ENCODE measurements at places on chromosomes 12 and 14.
A peak's percentile ranks its signal among the peaks of the same experiment; 100 is the strongest.

GRCh38 chr12:41772478-41772877 is 372.2 kb downstream of the GXYLT1 start:
- no peak for DNase-seq

DNA sequence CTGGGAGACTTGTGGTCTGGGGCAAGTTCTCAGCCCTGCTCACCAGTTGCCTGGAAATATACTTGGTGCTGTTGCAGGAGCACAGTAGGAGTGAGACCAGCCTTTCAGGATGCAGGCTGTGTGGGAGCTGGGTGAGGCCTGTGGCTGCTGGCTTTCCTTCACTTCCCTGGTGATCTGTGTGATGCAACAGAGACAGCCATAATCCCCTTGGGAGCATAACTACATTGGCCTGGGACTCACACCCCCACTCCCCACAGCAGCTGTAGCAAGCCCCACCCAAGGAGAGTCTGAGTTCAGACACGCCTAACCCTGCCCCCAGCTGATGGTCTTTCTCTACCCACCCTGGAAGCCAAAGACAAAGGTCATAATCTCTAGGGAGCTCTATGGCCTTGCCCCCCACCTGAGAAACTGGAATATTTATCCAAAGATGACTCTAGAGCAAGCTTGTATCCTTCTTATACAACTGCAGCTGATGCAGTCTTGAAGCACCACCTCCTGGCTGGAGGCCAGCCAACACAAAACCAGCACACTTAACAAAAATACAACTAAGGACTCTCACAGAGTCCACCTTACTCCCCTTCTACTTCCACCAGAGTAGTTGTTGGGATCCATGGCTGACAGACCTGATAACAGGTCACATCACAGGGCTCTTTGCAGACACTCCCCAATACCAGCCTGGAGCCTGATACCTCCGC is 190.4 kb upstream of the CPNE8 start:
- no peak for DNase-seq

GRCh38 chr14:29054119-29054518 is 287.5 kb downstream of the FOXG1 start:
- no peak for DNase-seq

GRCh38 chr12:125299840-125300239 is 234.6 kb downstream of the AACS start:
- no peak for DNase-seq

- no peak for DNase-seq
Measured at GRCh38 chr14:101775826-101776225, 14.3 kb downstream of the PPP2R5C start.

GRCh38 chr14:105863296-105864108 is 337.1 kb downstream of the TMEM121 start:
- no peak for DNase-seq

DNA sequence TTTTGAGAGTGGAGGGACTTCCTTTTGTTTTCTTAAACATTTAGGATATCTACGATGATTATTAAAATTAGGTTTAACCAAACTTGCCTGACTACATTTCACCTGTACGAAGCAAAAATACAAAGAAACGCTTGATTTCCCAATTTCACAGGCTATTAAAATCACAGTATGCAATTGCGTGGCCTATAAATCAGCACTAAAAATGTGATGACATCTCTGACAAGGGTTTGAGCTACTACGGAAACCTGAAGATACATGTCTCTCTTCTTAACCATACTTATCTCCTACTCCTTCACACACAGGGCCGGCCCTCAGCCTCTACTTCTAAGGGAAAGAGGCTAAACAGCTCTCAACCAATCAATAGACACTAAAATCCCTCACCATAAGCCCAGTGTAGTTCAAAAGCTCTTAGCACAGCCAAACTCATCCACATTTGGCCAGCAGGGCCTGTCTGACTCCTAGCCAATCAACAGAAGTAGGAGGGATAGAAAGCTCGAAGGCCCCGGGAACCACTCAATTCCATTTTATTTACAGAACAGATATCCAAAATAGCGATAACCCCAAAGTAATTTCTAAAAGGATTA is 137.3 kb downstream of the FOXN3 start:
- DNase-seq: peak; percentile 81

- no peak for DNase-seq
Measured at GRCh38 chr14:24297190-24297964, 2.2 kb downstream of the DHRS1 start.

DNA sequence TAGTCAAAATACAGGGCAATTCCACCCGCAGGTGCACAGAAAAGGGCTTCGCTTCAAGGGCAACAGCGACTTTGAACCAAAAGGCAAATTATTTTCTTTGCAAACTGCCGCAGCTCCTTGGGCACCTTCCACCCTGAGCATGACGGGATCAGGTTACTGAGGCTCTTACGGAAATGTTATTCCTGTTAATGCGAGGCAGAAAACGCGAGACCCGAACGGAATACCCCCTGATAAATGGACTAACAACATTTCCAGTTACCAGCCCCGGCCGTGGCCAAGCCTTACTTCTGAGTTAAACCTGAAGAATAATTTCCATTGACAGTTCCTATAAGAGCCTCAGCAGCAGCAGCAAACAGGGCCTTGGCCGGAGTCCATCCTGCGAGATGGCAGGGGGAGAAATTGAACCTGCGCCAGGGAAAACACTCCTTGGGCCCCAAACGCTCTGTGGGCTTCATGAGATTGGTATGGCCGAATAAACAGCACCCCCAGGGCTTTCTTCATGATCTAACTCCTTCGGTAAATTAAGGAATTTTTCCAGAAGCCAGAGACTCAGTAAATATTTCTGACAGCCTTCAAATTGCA is 70.0 kb upstream of the DICER1 start:
- DNase-seq: no peak

GRCh38 chr14:68633131-68633991 is 159.5 kb downstream of the ZFP36L1 start:
- no peak for DNase-seq

DNA sequence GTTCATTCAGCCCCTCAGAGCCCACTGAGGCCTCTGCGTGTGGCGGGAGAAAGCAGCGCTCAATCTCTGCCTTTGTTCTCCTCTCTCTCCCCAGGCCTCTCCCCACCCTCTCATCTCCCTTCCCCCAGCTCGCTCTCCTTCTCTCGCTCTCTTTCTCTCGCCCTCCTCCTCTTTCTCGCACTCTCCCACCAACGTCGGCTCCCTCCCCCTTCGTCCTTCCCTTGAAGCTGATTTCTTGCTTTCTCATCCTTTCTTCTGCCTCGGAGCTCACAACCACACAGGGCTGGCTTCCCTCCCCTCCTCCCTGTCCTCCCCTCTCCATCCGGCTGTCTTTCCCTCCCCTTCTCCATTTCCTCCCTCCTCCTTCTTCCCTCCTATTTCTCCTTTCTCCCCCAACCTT is 96.4 kb downstream of the LRRC74A start:
- DNase-seq: no peak

DNA sequence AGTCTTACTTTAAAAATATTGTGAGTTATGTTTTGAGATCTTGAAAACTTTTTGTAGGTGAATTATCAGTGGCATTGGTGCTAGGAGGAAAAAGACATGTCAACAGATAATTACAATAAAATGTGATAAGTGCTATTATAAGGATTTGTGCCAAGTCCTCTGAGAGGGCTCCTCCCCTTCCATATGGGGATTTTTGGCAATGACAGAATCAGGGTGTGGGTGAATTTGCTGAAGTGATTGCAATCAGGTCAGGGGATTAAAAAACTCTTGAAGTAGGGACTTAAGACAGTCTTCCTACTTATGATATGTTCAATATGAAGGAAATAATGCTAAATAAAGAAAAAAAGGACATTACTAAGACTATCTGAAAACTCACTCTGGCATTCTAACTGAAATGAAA is 122.5 kb downstream of the SLC15A5 start:
- no peak for DNase-seq

GRCh38 chr12:132257955-132258490 is 71.4 kb downstream of the GALNT9 start:
- DNase-seq: no peak

DNA sequence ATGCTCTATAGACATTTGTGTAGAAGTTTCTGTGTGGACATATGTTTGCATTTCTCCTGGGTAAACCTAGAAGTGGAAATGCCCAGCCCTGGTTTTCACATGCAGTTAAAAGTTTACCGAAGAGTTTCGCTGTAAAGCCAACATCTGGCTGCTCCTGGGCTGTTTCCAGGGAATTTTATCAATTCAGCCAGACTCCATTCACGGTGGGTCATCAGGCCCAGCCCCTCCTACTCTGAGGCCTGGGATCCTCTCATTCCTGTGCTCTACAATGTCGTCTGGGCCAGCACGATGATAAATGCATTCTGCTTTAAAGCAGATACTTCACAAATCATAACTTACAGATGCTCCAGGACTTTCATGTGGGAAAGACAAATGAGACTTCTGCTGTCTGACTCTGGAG is 7.1 kb downstream of the NUAK1 start:
- DNase-seq: no peak

DNA sequence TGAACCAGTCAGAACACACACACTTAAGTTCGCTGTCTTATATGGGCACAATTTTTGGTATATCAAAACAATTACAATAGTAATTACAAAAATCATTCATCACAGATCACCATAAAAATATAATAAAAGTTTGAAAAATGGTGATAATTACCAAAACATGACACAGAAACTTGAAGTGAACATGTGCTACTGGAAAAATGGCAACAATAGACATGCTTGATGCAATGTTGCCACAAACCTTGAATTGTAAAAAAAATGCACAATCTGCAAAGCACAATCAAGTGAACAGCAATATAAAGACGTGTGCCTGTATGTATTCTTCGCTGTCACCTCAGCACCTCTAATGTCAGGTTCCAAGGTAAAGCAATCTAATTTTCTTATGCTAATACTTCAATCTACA is 117.6 kb downstream of the PRKD1 start:
- no peak for DNase-seq

- DNase-seq: no peak
Measured at GRCh38 chr12:23096321-23096720, 471.4 kb downstream of the ETNK1 start.

- DNase-seq: no peak
Measured at GRCh38 chr12:65961190-65962035, 137.1 kb downstream of the HMGA2 start.

GRCh38 chr12:103839609-103840461 is 1.2 kb downstream of the NT5DC3 start:
- no peak for DNase-seq

DNA sequence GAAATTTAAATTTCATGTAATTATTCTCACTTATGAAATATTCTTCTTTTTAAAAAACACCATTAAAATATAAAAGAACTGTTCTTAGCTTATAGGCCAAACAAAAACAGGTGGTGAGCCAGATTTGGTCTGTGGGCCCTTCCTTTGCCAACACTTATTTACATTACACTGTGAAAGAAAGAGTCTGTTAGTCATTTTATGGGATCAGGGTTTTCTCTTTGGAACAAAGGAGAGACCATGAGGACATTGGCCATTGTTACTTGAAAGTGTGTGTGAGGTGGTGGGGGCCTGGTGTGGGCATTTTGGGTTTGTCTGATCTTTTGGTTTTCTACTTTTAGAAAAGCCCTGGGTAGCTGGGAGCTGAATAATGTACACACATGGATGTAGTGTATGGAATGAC is 62.7 kb downstream of the TTC6 start:
- no peak for DNase-seq

- DNase-seq: no peak
Measured at GRCh38 chr14:86402545-86402944, 872.6 kb downstream of the FLRT2 start.

DNA sequence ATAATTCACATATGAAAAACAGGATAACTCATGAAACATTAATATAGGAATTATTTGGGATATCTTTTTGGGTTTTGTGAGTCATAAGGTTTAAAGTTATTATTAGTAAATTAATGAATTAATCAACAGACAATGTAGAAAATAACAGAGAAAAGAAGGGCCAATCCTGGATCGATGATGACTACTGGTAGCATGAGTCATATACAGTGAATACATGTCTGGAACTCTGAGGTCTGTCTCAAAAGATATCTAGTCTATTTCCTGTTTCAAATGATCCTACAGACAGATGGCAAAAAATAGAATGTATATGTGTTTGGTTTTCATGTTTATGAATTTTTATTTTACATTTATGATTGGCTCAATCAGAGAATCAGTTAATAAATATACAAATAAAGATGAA is 86.4 kb upstream of the RTL1 start:
- DNase-seq: no peak

DNA sequence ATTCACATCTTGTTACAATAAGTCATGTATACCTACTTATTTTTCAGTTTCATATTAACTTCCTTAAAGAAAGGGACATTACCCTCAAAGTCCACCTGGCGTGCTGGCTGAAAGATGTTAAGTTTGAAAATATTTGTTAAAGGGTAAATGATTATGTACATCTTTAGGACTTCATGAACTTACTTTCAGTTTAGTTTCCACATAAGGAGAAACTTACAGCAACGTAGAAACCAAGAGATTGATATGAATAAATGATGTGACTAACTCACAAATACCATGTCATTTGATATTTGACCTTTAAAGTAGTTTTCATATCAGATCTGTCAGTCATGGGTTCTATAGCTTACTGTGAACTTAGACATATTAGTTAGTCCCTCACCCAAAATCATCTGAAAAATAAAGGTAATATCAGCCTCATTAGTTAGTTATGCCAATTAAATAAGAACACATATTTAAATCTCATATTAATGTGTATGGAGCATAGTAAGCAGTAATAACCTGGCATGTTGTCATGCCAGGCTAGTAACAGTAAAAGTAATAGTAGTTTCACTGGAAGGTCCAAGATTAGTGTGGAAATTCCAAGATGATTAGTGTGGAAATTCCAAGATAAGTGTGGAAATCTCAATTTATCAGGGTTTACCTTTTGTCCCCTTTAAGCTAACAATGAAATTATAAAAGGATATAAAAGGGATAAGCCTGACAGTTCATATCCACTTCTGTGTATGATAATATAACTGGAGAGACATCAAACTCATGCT is 1.9 kb upstream of the CLEC2D start:
- DNase-seq: no peak

GRCh38 chr12:57853864-57854556 is 7.5 kb upstream of the CTDSP2 start:
- DNase-seq: no peak

DNA sequence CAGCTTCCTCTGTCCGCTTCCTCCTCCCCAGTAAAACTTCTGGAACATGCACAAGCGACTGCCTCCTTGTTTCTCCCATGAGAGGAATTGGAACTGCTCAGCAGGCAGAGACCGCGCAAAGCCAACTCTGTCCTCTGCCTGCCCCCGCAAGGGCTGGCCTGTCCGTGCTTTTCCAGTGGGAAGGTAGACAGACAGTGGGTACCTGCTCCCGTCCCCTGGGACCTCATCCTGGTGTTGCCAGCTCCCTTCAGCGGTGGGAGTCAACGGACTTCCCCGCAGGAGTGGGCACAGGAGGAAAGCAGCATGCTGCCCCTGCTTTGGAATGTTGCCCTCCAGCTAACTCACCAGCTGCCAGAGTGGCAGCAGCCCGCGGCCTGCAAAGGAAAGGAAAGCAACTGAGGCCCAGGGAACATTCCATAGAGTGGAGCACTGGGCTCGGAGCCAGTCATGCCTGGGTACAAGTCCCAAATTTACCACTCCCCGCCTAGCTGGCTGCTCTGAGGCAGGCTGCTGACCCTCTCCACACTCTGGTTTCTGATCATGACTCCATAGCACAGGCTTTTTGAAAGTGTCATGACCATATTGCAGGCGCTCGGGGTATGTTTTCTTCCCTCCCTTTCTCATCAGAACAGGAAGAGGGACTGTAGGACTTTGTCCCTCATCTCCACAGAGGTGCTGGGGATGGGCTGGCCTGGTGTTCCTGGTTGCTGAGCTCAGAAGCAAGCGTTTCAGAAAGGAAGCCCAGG is 89.2 kb upstream of the CLMN start:
- no peak for DNase-seq

- DNase-seq: no peak
Measured at GRCh38 chr14:103675957-103676356, 39.3 kb downstream of the XRCC3 start.

- no peak for DNase-seq
Measured at GRCh38 chr12:43551971-43552559, at the start of gene ADAMTS20. Gene ADAMTS20 (minus strand): TSS chr12:43552203. CDS start chr12:43551921, 282 bp downstream.

Measured in NCI-H187 (cell line).